Inflammatory macrophage treated with lipopolysaccharide for 1 hour (primary cell): ENCODE measurements at places on chromosomes 7 and 10.

GRCh38 chr10:73876971-73877370 is 2.6 kb upstream of the CAMK2G start:
- no peak for DNase-seq

DNA sequence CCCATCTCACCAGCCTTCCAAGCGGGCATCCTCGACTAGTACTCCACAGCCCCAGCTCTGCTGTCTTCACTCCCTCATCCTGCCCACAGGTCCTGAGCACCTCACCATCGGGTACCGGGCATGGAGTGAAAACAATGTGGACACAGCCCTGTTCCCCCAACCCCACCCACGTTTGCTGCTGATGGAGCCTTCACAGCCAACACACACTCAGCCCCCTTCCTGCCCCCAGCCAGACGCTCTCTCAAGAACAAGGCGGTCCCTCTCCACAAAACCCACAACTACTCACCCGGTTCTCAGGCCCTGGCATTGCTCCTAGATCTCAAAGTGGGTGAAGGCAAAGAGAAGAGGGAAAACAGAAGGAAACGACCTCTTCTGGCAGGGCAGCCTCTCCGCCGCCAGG is 56.1 kb downstream of the SLIT1 start:
- peak; percentile 4 for DNase-seq

GRCh38 chr7:6516387-6516983 is 34.8 kb downstream of the GRID2IP start:
- DNase-seq, result peak; percentile 79

- peak; percentile 47 for DNase-seq
These were observed 4.8 kb downstream of the AKAP9 start for GRCh38 chr7:91945476-91945875.
